ENCODE measurements at places on chromosomes 12 and 14.

DNA sequence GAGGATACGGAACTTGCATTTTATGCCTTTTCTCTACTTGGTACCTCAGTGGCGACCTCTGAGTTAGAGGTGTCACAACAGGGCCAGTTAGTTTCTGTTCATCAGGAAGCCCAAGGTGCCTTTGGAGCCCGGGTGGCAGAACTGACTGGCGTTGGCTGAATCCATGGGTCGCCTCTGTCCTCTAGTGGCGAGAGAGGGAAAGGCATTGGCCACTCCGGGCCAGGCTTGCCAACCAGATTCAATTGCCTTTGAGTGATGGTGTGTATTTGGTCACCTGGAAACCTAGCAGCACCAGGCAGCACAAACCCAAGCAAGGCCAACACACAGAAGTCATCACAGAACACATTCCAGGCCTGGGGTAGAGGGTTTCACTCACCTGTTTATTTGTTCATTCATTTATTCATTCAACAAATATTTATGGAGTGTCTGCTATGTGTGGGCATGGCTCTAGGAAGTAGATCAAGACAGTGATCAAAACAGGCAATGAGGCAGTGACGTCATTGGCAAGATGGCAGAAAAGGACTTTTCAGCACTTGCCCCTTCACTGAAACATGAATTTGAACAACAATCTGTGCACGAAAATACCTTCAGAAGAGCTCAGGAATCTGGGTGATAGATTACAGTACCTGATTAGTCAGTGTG lies 40.5 kb upstream of the KCNA5 start:
- DNase-seq: no peak
- H3K4me1 ChIP-seq: no peaks in the 10 kb centered on the region
- H3K27ac ChIP-seq: no peak overlapping the region
- no peaks in the 10 kb centered on the region for H3K36me3 ChIP-seq
- H3K4me3 ChIP-seq: no peak overlapping the region
- H3K27me3 ChIP-seq: no peaks in the 10 kb centered on the region

- H3K4me1 ChIP-seq: no peaks in the 10 kb centered on the region
- H3K27ac ChIP-seq: no peak overlapping the region
- no peak for DNase-seq
- H3K27me3 ChIP-seq: no peaks in the 10 kb centered on the region
- no peaks in the 10 kb centered on the region for H3K36me3 ChIP-seq
These were observed 22.0 kb downstream of the TSPAN8 start for GRCh38 chr12:71135812-71136176.

GRCh38 chr14:76168531-76168930 lies 16.8 kb downstream of the GPATCH2L start:
- H3K36me3 ChIP-seq: peaks cover 13% of the 10 kb centered on the region
- no peak for DNase-seq
- no peak overlapping the region for H3K27ac ChIP-seq

DNA sequence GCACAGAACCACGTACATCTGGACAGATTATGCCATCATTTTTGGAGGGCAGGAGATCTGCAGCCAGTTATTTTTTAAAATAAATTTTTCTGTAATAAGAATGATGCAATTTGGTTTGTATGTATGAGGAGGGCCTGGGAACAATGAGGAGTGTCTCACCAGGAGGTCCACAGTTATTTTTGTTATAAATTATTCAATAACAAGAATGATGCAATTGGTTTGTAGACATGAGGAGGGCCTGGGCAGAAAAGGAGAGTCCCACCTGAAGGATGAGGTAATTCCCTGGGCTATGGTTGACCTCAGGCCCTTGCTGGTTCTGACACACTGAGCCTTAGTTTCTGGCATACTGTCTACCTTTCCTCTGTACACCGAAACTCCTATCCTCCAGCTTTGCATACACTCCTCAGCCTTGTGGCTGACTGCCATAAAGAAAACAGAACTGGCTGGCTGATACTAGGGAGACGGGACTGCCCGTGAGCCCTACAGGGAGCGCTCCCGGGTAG lies 9.0 kb upstream of the DCD start:
- no peaks in the 10 kb centered on the region for H3K4me1 ChIP-seq
- no peak for DNase-seq
- no peak overlapping the region for H3K4me3 ChIP-seq
- H3K27ac ChIP-seq: no peak overlapping the region

DNA sequence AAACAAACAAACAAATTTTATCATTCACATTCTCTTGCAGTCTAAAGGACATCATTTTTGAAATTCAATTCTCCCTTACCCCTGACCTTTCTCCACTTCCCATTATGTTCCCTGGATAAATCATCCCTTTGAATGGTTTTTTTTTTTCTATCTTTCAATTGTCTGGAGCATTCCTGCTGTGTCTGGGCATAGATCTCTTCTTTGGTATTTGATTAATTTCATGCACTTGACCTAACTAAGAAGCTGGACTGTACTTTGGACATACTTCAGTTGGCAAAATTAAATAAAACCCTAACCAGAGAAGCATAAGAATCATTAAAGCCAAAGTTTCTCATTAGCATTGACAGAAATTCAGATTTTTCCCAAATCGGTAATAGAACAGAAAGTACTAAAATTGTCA lies 163.6 kb upstream of the BMP4 start:
- no peaks in the 10 kb centered on the region for H3K4me1 ChIP-seq
- no peak overlapping the region for H3K4me3 ChIP-seq
- no peak for DNase-seq
- no peak overlapping the region for H3K27ac ChIP-seq
- H3K36me3 ChIP-seq: no peaks in the 10 kb centered on the region

GRCh38 chr14:95635051-95635450 lies 51.2 kb upstream of the TCL1B start:
- H3K27ac ChIP-seq: no peak overlapping the region
- no peak overlapping the region for H3K4me3 ChIP-seq
- H3K27me3 ChIP-seq: no peaks in the 10 kb centered on the region
- H3K36me3 ChIP-seq: no peaks in the 10 kb centered on the region

- DNase-seq: peak; percentile 34
- H3K27ac ChIP-seq: no peak overlapping the region
- H3K27me3 ChIP-seq: no peaks in the 10 kb centered on the region
- H3K4me1 ChIP-seq: peaks cover 8% of the 10 kb centered on the region
- H3K36me3 ChIP-seq: no peaks in the 10 kb centered on the region
These were observed 35.0 kb downstream of the CORO1C start for GRCh38 chr12:108696111-108696995.

GRCh38 chr12:69595689-69596088 lies 10.4 kb downstream of the CCT2 start:
- peak overlapping the region; percentile 20 for H3K27ac ChIP-seq
- no peak overlapping the region for H3K4me3 ChIP-seq
- peaks cover 39% of the 10 kb centered on the region for H3K36me3 ChIP-seq
- no peaks in the 10 kb centered on the region for H3K4me1 ChIP-seq
- DNase-seq: no peak

GRCh38 chr12:130762319-130762675 lies 46.2 kb upstream of the RIMBP2 start:
- no peak overlapping the region for H3K27ac ChIP-seq
- peaks cover 10% of the 10 kb centered on the region for H3K4me1 ChIP-seq
- H3K36me3 ChIP-seq: no peaks in the 10 kb centered on the region
- H3K4me3 ChIP-seq: peak overlapping the region; percentile 45

GRCh38 chr12:7009512-7009911 lies 8.8 kb downstream of the LPCAT3 start:
- no peaks in the 10 kb centered on the region for H3K36me3 ChIP-seq
- no peaks in the 10 kb centered on the region for H3K4me1 ChIP-seq
- no peak for DNase-seq
- H3K4me3 ChIP-seq: no peak overlapping the region

DNA sequence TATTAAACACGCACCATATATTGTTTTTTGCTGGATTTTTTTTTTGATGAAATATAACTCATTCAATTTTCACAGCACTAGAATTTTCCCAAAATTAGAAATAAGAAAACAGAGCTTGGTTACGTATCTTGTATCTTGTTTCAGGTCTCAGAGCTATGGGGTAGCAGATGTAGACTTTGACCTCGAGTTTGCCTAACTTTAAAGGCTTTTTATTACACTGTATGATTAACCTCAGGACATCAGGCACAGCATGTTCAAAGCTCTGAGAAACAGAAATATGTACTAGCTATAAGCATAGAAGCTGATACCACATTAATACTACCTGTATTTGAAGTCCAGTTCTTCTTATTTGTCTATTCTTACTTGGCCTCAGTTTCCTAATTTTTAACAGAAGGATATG lies 171.9 kb upstream of the KITLG start:
- no peaks in the 10 kb centered on the region for H3K36me3 ChIP-seq
- H3K27me3 ChIP-seq: no peaks in the 10 kb centered on the region
- H3K27ac ChIP-seq: no peak overlapping the region

- peak within 1 kb of the TSS; percentile 51 for H3K4me3 ChIP-seq
- DNase-seq: peak; percentile 37
- no peak within 1 kb of the TSS for H3K27ac ChIP-seq
- H3K4me1 ChIP-seq: no peaks in the 10 kb centered on the region
- no peaks in the 10 kb centered on the region for H3K27me3 ChIP-seq
These were observed at the start of gene FGD4 for GRCh38 chr12:32399370-32400113. TSS of gene FGD4 (plus strand) at chr12:32399558.

- H3K36me3 ChIP-seq: no peaks in the 10 kb centered on the region
- no peak overlapping the region for H3K27ac ChIP-seq
- H3K27me3 ChIP-seq: no peaks in the 10 kb centered on the region
- no peak for DNase-seq
- H3K4me3 ChIP-seq: no peak overlapping the region
These were observed 243.5 kb downstream of the FBXL14 start for GRCh38 chr12:1350934-1351240.

DNA sequence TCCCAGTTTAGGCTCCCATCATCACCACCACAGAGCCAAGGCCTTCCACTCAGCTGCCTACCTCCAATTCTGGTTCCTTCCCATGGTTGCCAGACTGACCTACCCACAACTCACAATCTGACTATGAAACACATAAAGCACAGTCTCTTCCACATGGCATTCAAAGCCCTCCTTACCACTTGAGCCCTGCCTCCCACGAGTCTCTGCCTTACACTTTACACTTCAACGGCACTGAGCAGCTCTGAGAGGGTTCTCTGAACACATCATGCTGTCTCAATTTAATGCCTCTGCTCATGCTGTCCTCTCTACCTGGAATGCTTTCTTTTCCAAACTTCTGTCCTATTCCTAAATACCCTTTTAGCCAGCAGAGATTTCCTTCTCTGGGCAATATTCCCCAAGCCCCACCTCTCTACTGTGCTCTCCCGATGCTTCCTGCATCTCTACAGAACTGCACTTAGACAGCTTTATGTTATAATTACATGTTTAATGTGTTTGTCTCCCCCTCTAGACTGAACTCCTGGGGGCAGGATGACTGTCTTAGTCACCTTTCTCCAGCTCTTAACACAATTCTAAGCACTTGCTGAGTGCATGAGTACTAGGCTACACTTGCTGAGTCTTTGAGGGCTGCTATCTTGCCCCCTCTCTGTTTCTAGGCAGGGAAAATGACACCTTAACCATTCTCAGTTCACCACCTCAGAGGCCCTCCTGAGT lies 23.5 kb downstream of the FMNL3 start:
- H3K27me3 ChIP-seq: no peaks in the 10 kb centered on the region
- H3K4me3 ChIP-seq: no peak overlapping the region
- no peaks in the 10 kb centered on the region for H3K4me1 ChIP-seq
- DNase-seq: no peak
- no peak overlapping the region for H3K27ac ChIP-seq
- H3K36me3 ChIP-seq: no peaks in the 10 kb centered on the region

GRCh38 chr12:22653075-22653474 lies 28.1 kb downstream of the ETNK1 start:
- no peak overlapping the region for H3K4me3 ChIP-seq
- DNase-seq: no peak
- H3K27ac ChIP-seq: no peak overlapping the region
- H3K4me1 ChIP-seq: no peaks in the 10 kb centered on the region

DNA sequence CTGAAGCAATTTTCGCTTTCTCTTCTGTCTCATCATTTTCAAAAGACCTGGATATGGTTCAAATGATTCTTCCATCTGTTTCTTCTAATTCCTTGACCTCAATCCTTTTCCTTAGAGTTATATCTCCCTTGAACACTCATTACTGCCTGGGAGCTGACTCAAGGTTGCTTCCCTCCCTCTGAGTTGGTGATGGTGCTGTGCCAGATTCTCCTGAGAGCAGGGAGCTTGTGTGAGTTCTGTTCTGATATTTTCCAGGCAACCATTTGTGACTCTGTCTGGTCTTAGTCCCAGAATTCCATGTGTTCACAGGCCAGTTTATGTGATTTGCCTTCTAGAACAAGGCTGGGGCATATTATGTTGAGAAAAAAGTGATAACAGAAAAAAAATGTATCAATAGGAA lies 505.1 kb upstream of the SYT1 start:
- no peak for DNase-seq
- no peaks in the 10 kb centered on the region for H3K4me1 ChIP-seq
- H3K36me3 ChIP-seq: no peaks in the 10 kb centered on the region
- no peak overlapping the region for H3K27ac ChIP-seq
- no peak overlapping the region for H3K4me3 ChIP-seq
